ENCODE measurements at places on chromosomes 1 and 21.

- no peak for DNase-seq
These were observed 20.1 kb downstream of the BCAS2 start for GRCh38 chr1:114561333-114561732.

- no peak for DNase-seq
These were observed 7.1 kb upstream of the SSBP3 start for GRCh38 chr1:54413295-54413694.

DNA sequence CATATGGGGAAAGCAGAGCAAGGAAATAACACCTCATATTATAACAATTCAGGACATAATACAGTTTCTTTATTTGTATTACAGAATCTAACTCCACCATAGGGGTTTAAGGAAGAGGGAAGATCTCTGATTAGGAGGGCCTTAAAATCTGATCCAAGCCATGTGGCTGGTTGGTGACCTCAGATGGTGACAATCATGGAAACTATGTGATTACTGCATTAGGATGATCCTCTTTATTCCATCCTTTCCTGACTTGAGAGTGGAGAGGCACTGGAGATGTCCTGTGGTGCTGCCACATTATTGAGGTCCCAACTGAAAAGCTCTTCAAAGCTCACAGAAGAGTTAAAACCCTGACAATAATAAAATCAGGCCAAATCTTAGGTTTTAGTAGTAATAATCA, 168.1 kb upstream of the BEND5 start:
- no peak for DNase-seq

- no peak for DNase-seq
These were observed 93.0 kb downstream of the EVI5 start for GRCh38 chr1:92691925-92692324.

DNA sequence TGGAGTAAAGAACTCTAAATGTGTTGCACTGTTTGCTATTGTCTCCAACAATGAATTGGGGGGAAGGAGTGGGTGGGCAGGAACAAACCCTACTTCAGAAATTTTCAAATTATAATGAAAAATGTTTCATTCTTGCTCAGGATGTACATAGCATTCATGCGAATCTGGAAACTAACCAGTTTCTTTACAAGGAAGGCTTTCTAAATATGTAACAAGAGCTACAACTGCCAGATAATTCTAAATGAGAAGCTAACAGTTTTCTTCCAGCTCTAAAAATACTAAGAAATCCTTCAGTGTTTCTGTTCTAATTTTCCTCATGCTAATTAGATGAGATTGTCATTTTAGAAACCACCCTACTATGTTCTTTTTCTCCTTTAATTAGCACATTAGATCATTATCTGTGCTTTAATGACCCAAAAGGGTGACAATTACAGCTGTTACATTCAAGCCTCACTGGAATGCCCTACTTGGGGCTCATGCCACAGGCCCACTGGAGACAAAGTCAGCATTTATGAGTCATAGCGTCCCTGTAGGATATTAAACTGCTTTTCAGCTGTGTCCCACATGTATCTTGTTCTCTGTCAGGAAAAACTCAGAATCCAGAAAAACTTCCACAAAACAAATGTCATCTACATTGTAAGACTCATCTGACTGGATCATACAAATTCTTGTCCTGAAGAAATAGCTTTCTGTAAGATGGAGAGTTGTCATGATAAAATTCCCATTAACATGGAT, 804.6 kb upstream of the CXADR start:
- DNase-seq, result no peak

- DNase-seq, result no peak
These were observed 2.8 kb downstream of the PTPRU start for GRCh38 chr1:29239142-29239541.

DNA sequence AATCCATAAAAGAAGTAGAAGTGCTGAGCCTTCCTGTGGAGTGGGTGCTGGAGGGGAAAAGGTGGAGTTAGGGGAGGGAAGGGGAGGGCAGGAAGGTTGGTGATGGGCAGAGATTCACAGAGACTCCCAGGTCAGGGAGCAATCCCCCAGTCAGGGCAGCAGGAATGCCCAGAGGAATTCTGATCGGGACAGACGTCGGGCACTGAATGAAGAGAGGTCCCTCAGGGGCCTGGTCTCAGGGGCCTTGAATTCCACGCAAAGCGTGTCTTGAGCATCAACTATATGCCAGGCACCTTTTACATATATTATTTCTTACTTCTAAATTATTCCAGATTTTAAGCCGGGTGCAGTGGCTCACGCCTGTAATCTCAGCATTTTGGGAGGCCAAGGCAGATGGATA, 7.2 kb upstream of the PADI1 start:
- no peak for DNase-seq
